Activated naive CD4-positive, alpha-beta T cell (primary cell): ENCODE measurements at places on chromosomes 5 and 9.

- DNase-seq = no peak
These were observed 43.4 kb upstream of the IL17B start for GRCh38 chr5:149422366-149423048.

DNA sequence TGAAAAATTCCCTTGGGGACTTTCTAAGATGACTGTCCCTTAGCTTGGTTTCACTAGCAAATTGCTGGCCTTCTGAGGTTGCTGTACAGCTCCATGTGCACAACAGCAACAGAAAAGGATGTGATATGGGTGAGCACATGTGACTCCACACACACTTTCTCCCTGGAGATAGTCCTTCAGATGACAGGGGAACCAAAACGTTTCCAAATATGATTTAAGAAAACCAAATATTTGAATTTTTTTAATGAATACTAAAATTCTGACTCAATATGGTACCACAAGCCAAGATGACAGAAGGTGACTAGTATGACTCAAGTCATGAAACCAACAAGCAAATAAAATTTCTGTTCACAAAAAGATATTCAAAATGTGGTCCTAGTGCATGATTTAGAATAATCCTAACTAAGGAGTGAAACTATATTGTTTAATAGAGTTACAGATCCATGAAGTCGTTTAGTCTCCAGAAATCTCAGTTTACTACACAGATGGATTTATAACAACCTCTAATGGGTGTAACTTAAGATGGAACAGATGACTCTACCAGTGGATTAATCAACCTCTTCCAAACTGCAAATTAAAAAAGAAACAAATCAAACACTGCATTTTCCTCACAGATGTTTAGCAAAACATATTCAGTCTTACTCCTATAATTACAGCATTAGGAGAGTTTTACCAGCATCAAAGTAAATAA, 144.8 kb upstream of the PIK3R1 start:
- no peak for DNase-seq

- DNase-seq = no peak
These were observed 804.6 kb upstream of the COX7C start for GRCh38 chr5:85813146-85813545.

GRCh38 chr5:170625221-170626165, 121.7 kb downstream of the KCNIP1 start:
- DNase-seq = no peak

DNA sequence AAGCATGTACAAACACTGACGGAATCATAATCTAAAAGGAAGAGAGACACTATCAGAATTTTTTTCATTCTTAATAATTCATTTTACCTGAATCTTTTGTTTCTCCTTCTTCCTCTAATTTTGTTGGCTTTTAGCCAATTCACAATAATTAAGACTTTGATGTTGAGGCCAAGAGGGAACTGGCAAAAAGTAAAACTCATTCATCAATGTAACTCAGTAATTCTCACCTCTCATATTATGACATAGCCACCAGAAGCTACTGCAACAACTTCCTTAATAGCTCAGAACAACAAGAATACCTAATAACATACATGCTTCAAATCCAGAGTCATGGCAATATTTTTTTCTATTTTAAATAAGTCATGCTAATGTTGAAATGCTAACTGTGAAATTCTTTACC, 64.5 kb downstream of the MCTP1 start:
- no peak for DNase-seq

DNA sequence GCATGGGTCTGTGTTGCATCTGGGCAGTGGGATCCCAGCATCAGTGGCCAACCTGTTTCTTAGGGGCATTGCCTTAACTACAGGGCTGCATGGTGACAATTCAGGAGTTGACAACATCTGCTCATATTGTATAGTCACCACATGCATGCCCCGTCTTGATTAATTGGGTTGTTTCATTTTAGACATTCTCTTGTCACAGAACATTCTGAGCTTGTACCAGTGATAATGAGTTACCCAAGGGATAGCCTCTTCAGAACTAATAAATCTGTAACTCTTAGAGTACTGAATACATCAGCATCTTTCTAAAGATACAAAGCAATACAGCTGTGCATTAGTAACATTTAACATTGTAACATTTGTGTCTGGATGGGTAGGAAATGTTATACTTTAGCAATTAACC, 426.5 kb upstream of the CD180 start:
- no peak for DNase-seq

DNA sequence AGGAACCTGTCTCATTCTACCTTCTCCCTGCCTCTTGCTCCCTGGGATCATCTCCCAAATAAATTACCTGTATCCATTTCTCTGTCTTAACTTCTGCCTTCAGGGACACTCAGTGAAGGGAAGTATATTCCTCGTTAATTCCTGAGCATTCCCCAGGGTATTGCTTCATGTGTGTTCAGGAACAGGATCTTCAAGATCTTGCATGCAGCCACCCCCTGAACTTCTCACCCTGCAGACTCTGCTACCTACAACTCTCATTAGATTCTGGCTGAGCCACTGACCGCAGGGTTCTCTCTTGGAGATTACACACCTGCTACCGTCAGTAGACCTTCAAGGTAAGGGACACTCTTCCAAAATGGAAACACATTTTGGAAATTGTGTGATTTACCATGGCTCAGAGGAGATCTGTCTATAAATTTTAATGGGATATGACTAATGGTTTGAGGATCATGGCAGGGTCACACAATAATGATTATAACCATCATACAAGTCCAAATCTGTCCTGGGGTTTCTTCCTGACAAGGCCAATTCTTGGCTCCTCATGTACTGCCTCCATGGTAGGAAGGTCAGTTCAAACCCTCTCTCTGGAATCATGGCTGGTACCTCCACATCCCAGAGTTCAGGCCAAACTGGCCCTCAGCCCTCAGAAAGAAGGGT, 38.9 kb upstream of the UGCG start:
- DNase-seq = no peak

GRCh38 chr9:2972475-2972874, 128.6 kb upstream of the PUM3 start:
- no peak for DNase-seq

GRCh38 chr9:7752481-7752880, 47.1 kb downstream of the DMAC1 start:
- no peak for DNase-seq

GRCh38 chr9:22446950-22447617, 460 bp downstream of the DMRTA1 start:
- DNase-seq = no peak

DNA sequence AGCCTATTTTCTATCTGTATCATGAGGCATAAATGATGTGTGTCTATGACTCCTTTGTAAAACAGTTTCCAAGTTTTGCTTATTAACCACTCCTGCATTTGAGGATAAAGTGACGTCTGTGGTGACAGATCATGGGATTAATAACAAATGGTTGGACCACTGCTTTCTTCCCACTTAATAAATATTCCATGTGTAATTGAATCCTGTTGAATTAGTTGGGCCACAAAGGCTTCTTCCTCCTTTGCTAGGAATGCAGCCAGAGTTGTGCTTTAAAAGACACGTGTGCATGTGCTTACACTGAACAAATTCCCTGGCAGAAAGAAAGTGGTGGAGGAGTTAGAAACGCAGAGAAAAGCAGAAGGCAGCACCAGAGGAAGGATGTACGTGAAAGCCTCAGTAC, 150.2 kb downstream of the ACTBL2 start:
- DNase-seq = no peak

GRCh38 chr5:6228257-6229250, 149.8 kb downstream of the MED10 start:
- DNase-seq = no peak

- peak; percentile 31 for DNase-seq
These were observed 30.9 kb downstream of the GALNT10 start for GRCh38 chr5:154221371-154221896.

DNA sequence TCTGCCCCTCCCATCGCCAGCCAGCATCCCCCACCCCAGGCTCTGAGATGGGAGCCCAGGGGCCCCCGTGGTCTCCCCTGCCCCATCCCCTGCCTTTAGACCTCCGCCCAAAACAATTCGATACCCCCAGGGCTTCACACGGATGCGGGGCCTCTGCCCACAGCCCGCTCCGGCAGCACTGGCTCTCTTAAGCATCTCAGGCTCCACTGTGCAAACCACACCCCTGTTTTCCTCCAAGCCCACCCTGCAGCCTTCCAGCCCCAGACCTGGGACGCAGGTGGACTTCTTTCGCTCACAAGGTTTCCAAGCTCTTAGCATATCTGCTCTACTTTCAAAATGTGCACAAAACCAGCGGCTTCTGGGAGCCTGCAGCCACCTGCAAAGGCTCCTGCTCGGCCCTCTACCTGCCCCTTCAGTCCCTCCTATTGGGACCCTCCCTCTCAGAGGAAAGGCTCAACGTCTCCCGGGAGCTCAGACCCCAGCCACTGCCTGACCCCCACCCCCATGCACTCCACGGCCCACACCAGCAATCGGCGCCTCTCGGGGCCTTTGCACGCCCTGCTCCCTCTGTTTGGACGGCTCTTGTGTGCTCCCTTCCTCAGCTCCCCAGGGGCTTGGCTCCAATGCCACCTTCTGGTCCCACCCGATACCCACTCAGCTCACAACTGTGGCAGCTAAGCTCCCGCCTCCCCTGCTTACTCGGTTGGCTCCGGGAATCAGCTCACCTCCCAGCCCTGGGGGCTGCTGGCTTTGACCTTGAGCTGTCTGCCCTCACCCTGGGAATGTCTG, 918 bp upstream of the SLC9A3 start:
- DNase-seq = no peak

DNA sequence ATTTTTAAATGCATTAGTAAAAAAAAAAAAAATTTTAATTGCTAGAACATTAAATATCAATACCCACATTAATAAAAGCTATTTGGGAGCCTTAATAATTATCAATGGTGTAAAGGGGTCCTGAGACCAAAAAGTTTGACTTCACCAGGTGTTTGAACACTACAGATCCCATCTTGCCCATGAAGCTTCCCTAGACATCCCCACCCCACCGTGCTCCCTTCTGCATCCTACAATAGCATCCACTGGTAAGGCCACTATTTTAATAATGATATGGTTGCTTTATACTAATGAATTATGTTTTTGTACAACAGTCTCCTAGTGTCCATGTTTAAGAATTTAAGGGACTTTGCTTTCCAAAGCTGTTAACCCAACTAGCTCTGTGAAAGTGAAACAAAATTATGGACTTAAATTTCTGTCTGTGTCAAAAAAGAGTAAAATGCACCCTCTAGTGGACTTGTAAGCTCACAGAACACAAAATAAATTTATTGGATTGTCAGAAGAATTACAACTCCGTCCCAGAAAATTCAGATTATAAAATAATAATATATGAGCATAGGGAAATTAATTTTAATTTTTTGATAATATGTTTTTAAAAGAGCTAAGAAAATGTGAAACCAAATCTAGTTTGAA, 76.0 kb downstream of the ARL15 start:
- no peak for DNase-seq

DNA sequence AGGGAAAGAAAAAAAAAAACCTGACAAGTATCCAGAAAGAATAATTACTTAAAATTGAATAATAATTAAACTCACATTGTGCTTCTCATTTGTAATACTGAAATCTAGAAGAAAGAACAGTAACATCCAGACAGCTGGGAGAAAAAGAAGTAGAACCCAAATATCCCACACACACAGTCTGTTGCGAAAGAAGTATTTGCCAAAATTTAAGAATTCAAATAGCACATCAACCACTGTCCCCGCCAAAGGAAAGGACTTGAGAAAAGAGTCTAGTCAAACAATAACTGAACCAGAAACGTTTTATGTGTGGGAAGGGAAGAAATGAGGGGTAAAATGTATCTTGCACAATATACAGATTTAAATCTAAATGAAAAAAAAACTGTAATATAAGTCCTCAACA, 202.8 kb downstream of the MLLT3 start:
- DNase-seq = no peak

DNA sequence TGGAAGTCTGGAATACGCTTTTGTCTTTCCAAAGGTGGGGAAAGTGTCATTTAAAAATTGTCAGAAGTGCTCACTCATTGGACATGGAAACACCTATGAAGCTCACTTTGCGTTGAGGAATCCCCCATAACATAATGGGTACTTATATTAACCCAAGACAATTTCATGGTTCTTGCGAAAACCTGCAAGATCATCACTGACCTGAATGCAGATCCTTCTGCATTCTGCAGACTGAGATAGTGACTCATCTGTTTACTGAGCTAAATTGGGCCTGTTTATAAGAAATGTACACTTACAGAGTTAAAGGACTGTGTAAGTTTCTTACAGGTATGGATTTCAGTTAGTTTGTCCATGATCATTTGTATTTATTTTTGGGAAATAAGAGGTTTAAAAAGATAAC, 153.0 kb downstream of the HMHB1 start:
- no peak for DNase-seq

GRCh38 chr9:76365028-76365427, 29.2 kb downstream of the RFK start:
- DNase-seq = no peak

GRCh38 chr5:148482697-148483462, 99.1 kb downstream of the FBXO38 start:
- peak; percentile 38 for DNase-seq

- DNase-seq = no peak
These were observed 12.4 kb downstream of the DIPK1B start for GRCh38 chr9:136724772-136725171.

- DNase-seq = peak; percentile 32
These were observed 502 bp downstream of the NSD1 start for GRCh38 chr5:177133853-177134696.

DNA sequence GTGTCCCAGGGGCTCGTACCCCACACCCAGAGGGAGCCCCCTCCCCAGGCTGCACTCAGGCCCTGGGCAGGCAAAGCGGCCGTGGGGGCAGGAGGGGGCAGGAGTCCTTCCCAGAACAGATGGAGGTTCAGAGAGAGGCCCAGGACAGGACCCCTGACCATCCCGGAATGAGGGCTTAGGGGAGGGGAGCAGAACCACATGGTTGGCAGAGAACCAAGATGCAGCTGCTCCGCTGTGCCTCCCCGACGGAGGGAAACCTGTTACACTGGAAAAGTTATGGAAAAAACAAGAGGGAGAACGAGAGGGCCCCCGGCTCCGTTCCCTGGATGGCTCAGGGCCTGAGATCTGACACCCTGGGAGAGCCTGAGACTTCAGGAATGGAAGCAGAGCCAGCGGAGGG, 22.7 kb downstream of the SLC12A7 start:
- no peak for DNase-seq

GRCh38 chr9:109496218-109496617, 1.9 kb downstream of the PTPN3 start:
- no peak for DNase-seq
